ENCODE measurements at places on chromosomes 7 and 10. TPM values are rescaled to one million over a fixed set of nuclear protein-coding genes. Genes with fewer than 3 reads are reported as not detected.

Gene GPRIN2
- total RNA-seq: 5.8 TPM

Gene SPACDR
- total RNA-seq: 0.11 TPM

Gene PNLIPRP3
- total RNA-seq: not detected

Gene ABCC2
- 2.4 TPM for total RNA-seq

Gene CFAP69
- total RNA-seq: 6.6 TPM

Gene NAT16
- not detected for total RNA-seq

Gene CUTC
- total RNA-seq: 14.5 TPM

Gene STEAP1B
- total RNA-seq: 0.47 TPM

Gene SNX10
- 7.9 TPM for total RNA-seq

Gene CYP51A1
- 52.3 TPM for total RNA-seq

Gene SMO
- 15.5 TPM for total RNA-seq

Gene HOXA9
- 69.0 TPM for total RNA-seq

Gene GJC3
- total RNA-seq: 0.18 TPM

Gene INSYN2A
- total RNA-seq: not detected

Gene CYP2C19
- not detected for total RNA-seq

Gene CUBN
- total RNA-seq: 0.80 TPM

Gene LOXL4
- total RNA-seq: 7.8 TPM

Gene PRSS1
- not detected for total RNA-seq

Gene ADAM8
- total RNA-seq: 113 TPM

Gene GTPBP4
- 44.6 TPM for total RNA-seq

Gene BTBD16
- total RNA-seq: not detected

Gene DRGX
- 0.33 TPM for total RNA-seq

Gene TRPV5
- not detected for total RNA-seq

Gene ZNF804B
- not detected for total RNA-seq

Gene TCF7L2
- 16.1 TPM for total RNA-seq

Gene C7orf33
- total RNA-seq: not detected

Gene HGF
- total RNA-seq: 0.15 TPM

Gene BAMBI
- total RNA-seq: 10.7 TPM

Gene FAM25C
- total RNA-seq: not detected

Gene EPHB6
- 30.5 TPM for total RNA-seq

Gene CYP2C9
- total RNA-seq: not detected

Gene ANXA11
- total RNA-seq: 520 TPM

Gene CLRN3
- not detected for total RNA-seq

Gene NUTM2A
- 0.18 TPM for total RNA-seq

Gene KIAA1549
- 8.2 TPM for total RNA-seq

Gene BICC1
- 11.9 TPM for total RNA-seq

Gene EVX1
- total RNA-seq: 0.35 TPM

Gene COL26A1
- total RNA-seq: not detected

Gene HOXA13
- total RNA-seq: 12.1 TPM

Gene ZNF680
- 4.3 TPM for total RNA-seq

Gene WNT8B
- 0.29 TPM for total RNA-seq

Gene ECD
- total RNA-seq: 108 TPM

Gene MYL7
- not detected for total RNA-seq

Gene GHRHR
- total RNA-seq: not detected

Gene BMPR1A
- total RNA-seq: 14.5 TPM

Gene UBE3C
- 86.6 TPM for total RNA-seq

Gene KAZALD1
- 24.9 TPM for total RNA-seq

Gene PBLD
- total RNA-seq: 1.9 TPM

Gene CHST15
- total RNA-seq: 16.4 TPM

Gene DYNC1I1
- 6.5 TPM for total RNA-seq

Gene CALN1
- total RNA-seq: not detected

Gene MBL2
- 0.17 TPM for total RNA-seq

Gene KCNMA1
- 143 TPM for total RNA-seq

Gene IL2RA
- total RNA-seq: not detected

Gene SHH
- total RNA-seq: 0.11 TPM

Gene LIPK
- not detected for total RNA-seq

Data from PC-3 (cell line).